ENCODE measurements at places on chromosomes 13 and 19. TPM values are rescaled to one million over a fixed set of nuclear protein-coding genes. Genes with fewer than 3 reads are reported as not detected.

GRCh38 chr19:3514930-3515329, 8.8 kb downstream of the FZR1 start:
- no peak for DNase-seq

GRCh38 chr13:28138012-28138755, at the start of gene PAN3:
PAN3 (plus strand) TSS chr13:28138545; CDS start chr13:28138658, 113 bp downstream.
- DNase-seq, result peak; percentile 89

GRCh38 chr19:33624586-33624985, 2.8 kb downstream of the CHST8 start:
- no peak for DNase-seq

DNA sequence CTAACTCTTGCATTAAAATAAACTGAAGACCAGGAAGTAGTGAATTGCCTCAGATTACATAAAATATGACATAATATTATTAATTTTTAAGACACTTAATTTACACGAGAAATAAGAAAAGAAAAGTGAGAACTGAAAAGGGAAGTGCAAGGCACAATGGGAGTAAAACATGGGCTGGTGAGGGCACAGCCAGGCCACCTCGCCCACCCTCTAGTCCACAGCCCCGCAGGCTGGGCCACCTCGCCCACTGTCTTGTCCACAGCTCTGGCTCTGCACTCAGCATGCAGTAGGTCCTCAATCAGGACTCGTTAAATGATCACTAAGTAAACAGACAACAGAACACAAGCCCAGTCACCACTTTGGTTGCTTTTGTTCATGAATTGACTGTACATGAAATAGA, 67.8 kb upstream of the ARHGEF7 start:
- DNase-seq, result no peak

DNA sequence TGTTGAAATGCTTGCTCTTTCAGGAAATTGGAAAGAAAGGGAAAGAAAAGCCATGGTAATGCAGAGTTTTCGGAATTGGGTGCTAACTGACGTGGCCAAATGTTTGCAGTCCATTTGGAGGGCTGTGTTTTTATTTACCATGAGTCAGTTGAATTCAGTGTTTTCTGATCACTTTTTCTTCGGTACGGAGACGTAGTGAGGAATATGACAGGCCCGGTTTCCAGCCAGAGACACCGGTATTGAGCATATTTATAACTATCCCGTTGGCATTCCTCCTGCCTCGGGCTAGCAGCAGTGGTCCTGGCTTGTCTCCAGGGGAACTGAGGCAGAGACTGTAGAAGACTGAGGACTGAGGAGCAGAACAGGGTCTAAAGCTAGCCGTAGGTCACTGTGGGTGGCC, 1.0 kb downstream of the CDC16 start:
- DNase-seq, result no peak

- peak; percentile 12 for DNase-seq
Observed at GRCh38 chr19:34365463-34366401, 736 bp downstream of the GPI start.

Gene LSR
- 60.5 TPM for polyA plus RNA-seq

GRCh38 chr13:58843567-58843966, 1212.0 kb downstream of the PCDH17 start:
- DNase-seq, result no peak

GRCh38 chr13:96940961-96941360, 53.3 kb downstream of the OXGR1 start:
- no peak for DNase-seq

DNA sequence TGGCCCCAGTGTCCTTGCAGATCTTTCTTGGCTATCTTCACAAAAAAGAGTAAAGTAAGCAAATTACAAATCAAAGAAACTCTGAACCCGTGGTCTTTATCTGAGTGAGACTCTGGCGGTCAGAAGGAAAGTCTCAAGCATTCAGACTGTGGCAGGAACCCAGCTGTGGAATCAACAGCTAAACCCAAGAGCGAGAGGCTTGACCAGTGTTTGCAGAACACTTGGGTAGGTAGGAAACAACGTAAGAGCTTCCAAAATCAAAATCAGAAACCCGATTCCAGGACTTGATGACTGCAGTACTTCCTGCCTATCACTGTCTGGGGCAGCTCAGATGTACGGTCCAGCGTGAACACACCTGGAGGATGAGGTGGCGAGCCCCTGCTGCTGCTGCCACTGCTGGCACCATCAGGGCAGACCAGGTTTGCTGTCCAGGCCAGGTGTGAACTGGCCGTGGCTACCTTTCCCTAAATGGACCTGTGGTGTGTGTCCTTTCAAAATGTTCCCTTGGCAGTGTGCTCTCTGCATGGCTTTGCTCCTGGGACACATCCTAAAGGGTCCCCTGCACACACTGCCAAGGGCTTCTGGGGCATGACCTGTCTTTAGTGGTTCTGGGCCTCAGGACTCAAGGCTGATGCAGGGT, 9.5 kb downstream of the TUBA3C start:
- no peak for DNase-seq
